ENCODE measurements at places on chromosomes 16 and 17. TPM values are rescaled to one million over a fixed set of nuclear protein-coding genes. Genes with fewer than 3 reads are reported as not detected.
A peak's percentile ranks its signal among the peaks of the same experiment; 100 is the strongest.

DNA sequence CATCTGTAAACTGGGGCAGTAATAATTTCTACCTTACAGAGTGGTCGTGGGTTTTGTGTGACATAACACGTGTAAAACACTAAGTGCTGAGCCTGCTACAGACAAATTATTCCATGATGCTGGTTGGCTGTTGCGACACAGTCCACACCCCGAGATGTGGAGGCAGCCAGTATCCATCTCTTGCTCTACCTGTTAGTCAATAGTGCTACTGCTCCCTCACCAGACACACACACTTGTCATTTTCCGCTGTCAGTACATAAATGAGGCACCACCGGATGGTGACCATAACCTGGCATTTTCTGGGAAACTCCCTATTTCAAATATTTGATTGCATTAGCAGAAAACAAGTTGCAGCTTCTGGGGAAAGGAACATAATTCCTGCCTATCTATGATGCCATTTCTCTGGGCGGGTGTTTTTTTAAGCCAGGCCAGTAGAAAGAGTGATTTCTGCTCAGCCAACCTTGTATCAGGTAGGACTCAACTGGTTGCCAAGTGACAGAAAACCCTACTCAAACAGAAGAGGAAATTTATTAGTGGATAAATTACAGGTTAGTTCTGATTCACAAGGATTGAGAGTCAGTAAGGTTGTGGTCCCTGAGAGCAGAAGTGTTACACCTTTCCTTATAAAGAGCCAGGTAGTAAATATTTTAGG is 24.1 kb downstream of the DNAJA2 start:
- H3K36me3 ChIP-seq: peaks cover 6% of the 10 kb centered on the region
- H3K27ac ChIP-seq: no peak overlapping the region
- no peaks in the 10 kb centered on the region for H3K27me3 ChIP-seq
- no peak overlapping the region for H3K4me3 ChIP-seq
- peak; percentile 8 for DNase-seq

FTSJ3 gene
- 36.7 TPM for total RNA-seq

DNA sequence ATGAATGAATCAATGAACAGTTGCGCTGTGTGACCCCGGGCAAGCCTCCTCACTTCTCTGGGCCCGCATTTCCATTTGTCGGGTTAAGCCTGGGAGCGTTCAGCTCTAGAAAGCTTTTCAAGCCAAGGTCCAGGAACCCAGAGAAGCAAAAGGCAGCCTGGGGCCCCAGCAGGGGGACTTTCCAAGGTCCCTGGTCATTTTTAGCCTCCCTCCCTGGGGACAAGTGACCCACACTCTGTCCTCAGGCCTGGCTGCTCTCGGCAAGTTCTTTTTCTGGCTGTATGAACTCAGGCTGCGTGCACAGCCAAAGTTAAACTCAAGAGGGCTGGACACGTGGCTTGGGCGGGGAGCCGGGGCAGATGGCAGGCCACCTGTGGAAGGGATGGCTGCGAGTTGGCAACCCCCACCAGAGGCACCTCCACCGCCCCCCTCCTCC is 41.4 kb upstream of the CIBAR2 start:
- peaks cover 5% of the 10 kb centered on the region for H3K36me3 ChIP-seq
- DNase-seq: no peak
- H3K4me3 ChIP-seq: no peak overlapping the region
- peaks cover 23% of the 10 kb centered on the region for H3K27me3 ChIP-seq

USP31 gene
- total RNA-seq: 26.9 TPM

CBX8 gene
- total RNA-seq: 9.4 TPM

DNA sequence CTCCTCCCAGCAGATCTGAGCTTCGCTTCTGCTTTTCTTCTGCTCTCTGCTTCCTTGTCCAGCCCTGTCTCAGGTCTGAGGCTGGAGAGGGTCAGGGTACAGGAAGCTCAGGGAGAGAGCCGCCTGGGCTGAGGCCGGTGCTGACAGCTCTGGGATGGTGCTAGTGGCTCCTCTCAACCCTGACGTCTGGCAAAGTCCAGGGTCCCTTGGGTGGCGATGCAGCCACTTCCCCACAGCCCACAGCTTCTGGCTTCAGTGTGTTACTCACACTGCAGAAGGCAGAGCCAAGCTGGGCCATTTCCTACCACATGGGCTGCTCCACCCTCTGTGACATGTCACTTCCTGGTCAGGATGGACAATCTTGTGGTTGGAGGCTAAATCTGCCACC is at the start of gene CD300C:
CD300C (minus strand) TSS at position 273 of the 388 bp plus-strand sequence. CDS start 333 bp downstream, outside the sequence.
- H3K36me3 ChIP-seq: no peaks in the 10 kb centered on the region
- no peak within 1 kb of the TSS for H3K4me3 ChIP-seq
- no peaks in the 10 kb centered on the region for H3K27me3 ChIP-seq
- DNase-seq: no peak

DNA sequence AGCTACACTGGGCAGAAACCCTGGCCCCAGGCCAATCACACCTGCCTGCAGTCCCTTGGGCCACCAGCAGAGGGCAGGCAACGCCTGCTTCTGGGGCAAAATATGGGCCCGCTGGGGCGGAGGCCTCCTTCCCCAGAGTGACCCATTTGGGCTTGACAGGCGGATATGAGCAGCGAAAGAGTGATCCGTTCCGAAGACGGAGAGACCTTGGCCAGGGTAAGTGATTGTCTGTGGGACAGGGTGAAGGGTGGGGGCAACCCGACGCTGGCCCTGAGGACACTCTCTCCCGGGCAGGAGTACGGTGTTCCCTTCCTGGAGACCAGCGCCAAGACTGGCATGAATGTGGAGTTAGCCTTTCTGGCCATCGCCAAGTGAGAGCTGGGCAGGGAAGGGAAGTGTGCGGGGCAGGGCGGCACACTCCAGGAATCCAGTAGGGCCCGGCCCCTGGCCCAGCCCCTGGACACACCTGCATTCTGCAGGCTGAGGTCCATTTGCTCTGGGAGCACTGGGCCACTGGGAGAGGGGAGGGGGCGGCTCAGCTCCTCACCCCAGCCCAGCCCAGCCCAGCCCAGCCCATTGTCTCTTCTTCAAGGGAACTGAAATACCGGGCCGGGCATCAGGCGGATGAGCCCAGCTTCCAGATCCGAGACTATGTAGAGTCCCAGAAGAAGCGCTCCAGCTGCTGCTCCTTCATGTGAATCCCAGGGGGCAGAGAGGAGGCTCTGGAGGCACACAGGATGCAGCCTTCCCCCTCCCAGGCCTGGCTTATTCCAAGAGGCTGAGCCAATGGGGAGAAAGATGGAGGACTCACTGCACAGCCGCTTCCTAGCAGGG is 3.5 kb upstream of the NHERF1 start:
- peak overlapping the region; percentile 84 for H3K27ac ChIP-seq
- peak; percentile 78 for DNase-seq
- peaks cover 3% of the 10 kb centered on the region for H3K27me3 ChIP-seq
- no peaks in the 10 kb centered on the region for H3K36me3 ChIP-seq
- H3K4me3 ChIP-seq: peak overlapping the region; percentile 59

KRT16 gene
- 109 TPM for total RNA-seq

GRCh38 chr17:81069135-81069645 is 34.2 kb downstream of the BAIAP2 start:
- H3K36me3 ChIP-seq: peaks cover 57% of the 10 kb centered on the region
- no peak overlapping the region for H3K4me3 ChIP-seq
- peaks cover 29% of the 10 kb centered on the region for H3K4me1 ChIP-seq
- H3K27me3 ChIP-seq: no peaks in the 10 kb centered on the region
- no peak for DNase-seq

- H3K4me1 ChIP-seq: peaks cover 62% of the 10 kb centered on the region
- H3K27ac ChIP-seq: peak overlapping the region; percentile 93
- H3K36me3 ChIP-seq: peaks cover 90% of the 10 kb centered on the region
- no peaks in the 10 kb centered on the region for H3K27me3 ChIP-seq
- DNase-seq: peak; percentile 77
Observed at GRCh38 chr17:48055531-48056245, 7.5 kb downstream of the NFE2L1 start.

KRTAP9-8 gene
- not detected for total RNA-seq

DNA sequence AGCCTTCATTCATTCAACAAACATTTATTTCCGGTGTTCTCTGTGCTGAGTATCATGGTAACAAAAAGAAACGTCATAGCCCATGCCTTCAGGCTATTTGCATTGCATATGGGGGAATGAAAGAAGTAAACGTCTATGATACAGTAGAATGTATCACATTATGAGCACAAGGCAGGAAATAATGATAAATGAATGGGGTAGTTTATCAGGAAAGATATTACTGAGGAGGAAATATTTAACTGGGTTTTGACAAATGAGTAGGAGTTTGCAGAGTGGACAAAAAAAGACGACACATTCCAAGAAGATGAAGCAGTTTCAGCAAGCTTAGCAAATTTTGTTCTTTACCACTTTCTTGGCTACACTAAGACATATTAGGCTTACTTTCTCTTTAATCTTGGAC is 1.3 kb upstream of the KRTAP4-7 start:
- H3K4me3 ChIP-seq: no peak overlapping the region
- DNase-seq: peak; percentile 33
- no peaks in the 10 kb centered on the region for H3K36me3 ChIP-seq

AANAT gene
- not detected for total RNA-seq

ABCA6 gene
- total RNA-seq: 34.5 TPM

MRC2 gene
- 12.3 TPM for total RNA-seq

C17orf50 gene
- total RNA-seq: not detected

PROCA1 gene
- total RNA-seq: 1.1 TPM

RPA1 gene
- total RNA-seq: 60.3 TPM

HP gene
- total RNA-seq: not detected

DNA sequence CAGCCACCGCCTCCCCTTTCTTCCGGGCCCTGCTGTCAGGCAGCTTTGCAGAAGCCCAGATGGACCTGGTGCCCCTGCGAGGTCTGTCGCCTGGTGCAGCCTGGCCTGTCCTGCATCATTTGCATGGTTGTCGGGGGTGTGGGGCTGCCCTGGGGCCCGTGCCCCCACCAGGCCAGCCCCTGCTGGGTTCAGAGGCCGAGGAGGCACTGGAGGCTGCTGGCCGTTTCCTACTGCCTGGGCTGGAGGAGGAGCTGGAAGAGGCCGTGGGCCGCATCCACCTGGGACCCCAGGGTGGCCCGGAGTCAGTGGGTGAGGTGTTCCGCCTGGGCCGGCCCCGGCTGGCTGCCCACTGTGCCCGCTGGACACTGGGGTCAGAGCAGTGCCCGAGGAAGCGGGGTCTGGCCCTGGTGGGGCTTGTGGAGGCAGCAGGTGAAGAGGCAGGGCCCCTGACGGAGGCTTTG is 5.5 kb upstream of the TGFB1I1 start:
- peaks cover 32% of the 10 kb centered on the region for H3K36me3 ChIP-seq
- peak overlapping the region; percentile 22 for H3K27ac ChIP-seq
- no peaks in the 10 kb centered on the region for H3K27me3 ChIP-seq
- peaks cover 6% of the 10 kb centered on the region for H3K4me1 ChIP-seq
- H3K4me3 ChIP-seq: no peak overlapping the region

GRCh38 chr17:28711723-28712031 is at the start of gene PROCA1:
PROCA1 (minus strand) TSS chr17:28711888; CDS start chr17:28711660, 228 bp downstream.
- peak within 1 kb of the TSS; percentile 72 for H3K27ac ChIP-seq
- no peak for DNase-seq
- H3K4me1 ChIP-seq: peaks cover 28% of the 10 kb centered on the region
- peak within 1 kb of the TSS; percentile 71 for H3K4me3 ChIP-seq
- H3K36me3 ChIP-seq: peaks cover 37% of the 10 kb centered on the region

- H3K27me3 ChIP-seq: peaks cover 8% of the 10 kb centered on the region
- no peak for DNase-seq
- no peak overlapping the region for H3K27ac ChIP-seq
- H3K4me1 ChIP-seq: peaks cover 6% of the 10 kb centered on the region
Observed at GRCh38 chr16:31002250-31002700, 8.2 kb downstream of the STX1B start.

GRCh38 chr16:69613378-69614154 is 47.8 kb downstream of the NFAT5 start:
- DNase-seq: peak; percentile 76
- peaks cover 39% of the 10 kb centered on the region for H3K4me1 ChIP-seq
- peak overlapping the region; percentile 83 for H3K27ac ChIP-seq
- H3K27me3 ChIP-seq: no peaks in the 10 kb centered on the region

DNA sequence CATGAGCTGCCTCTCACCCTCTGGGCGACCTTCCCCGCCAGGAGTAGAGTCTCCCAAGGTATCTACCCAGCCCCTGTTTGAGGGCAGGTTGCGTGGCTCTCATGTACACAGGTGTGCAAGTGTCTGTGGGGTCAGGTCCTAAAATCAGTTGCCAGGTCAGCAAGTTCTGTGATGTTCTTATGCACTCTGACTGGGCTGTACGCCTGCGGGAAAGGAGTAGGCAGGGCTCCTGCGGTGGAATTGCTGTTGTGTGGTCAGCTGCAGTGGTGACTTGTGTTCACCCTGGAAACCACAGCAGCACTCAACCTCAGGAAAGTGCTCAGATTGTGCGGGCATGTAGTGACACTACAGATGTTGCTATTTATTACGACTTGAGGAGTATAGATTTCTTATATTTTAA is 19.4 kb downstream of the NARF start:
- peaks cover 55% of the 10 kb centered on the region for H3K36me3 ChIP-seq
- no peak overlapping the region for H3K27ac ChIP-seq
- H3K27me3 ChIP-seq: no peaks in the 10 kb centered on the region
- no peaks in the 10 kb centered on the region for H3K4me1 ChIP-seq

- peaks cover 20% of the 10 kb centered on the region for H3K36me3 ChIP-seq
- DNase-seq: no peak
- no peak overlapping the region for H3K27ac ChIP-seq
- no peaks in the 10 kb centered on the region for H3K4me1 ChIP-seq
Observed at GRCh38 chr16:84562174-84562815, 55.6 kb downstream of the COTL1 start.

SDR42E2 gene
- total RNA-seq: not detected

- no peaks in the 10 kb centered on the region for H3K36me3 ChIP-seq
- peaks cover 25% of the 10 kb centered on the region for H3K27me3 ChIP-seq
- no peak overlapping the region for H3K27ac ChIP-seq
- no peak overlapping the region for H3K4me3 ChIP-seq
Observed at GRCh38 chr17:19533036-19533717, 477 bp upstream of the SLC47A1 start.

DNA sequence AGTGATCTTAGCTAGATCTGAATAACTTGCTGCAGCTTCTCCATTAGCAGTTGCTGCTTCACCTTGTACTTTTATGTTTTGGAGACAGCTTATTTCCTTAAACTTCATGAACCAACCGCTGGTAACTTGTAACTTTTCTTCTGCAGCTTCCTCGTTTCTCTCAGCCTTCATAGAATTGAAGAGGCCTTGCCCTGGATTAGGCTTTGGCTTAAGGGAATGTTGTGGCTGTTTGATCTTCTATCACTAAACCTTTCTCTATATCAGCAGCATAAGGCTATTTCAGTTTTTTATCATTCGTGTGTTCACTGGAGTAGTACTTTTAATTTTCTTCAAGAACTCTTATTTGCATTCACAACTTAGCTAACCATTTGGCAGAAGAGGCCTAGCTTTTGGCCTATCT is 21.5 kb upstream of the TMEM92 start:
- H3K27me3 ChIP-seq: peaks cover 19% of the 10 kb centered on the region
- no peaks in the 10 kb centered on the region for H3K4me1 ChIP-seq
- H3K36me3 ChIP-seq: no peaks in the 10 kb centered on the region
- no peak for DNase-seq
- H3K4me3 ChIP-seq: no peak overlapping the region

NLRC3 gene
- not detected for total RNA-seq

STH gene
- not detected for total RNA-seq

ITGB4 gene
- total RNA-seq: 727 TPM

All from MCF 10A (cell line).